ENCODE measurements at places on chromosomes 11 and 22.

DNA sequence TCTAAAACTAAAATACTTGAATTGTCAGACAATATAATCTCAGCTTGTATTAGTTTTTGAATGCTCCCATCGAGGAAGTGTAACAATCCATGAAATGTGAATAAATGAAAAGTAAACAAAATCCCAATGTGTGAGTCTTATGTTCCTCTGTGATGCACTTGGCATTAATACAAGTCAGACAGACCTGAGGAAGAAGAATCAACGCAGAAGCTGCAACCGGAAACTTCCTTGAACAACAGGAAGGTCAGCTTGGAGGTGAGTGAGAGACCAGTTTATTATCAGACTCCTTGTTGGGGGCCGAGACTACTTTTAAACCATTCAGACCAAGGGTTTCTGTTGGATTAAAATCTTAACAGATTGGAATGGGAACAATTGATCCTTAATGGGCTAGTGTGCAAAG is 24.2 kb downstream of the NUP50 start:
- DNase-seq, result no peak

GRCh38 chr11:111937844-111938243 is 701 bp downstream of the DIXDC1 start:
- no peak for DNase-seq

DNA sequence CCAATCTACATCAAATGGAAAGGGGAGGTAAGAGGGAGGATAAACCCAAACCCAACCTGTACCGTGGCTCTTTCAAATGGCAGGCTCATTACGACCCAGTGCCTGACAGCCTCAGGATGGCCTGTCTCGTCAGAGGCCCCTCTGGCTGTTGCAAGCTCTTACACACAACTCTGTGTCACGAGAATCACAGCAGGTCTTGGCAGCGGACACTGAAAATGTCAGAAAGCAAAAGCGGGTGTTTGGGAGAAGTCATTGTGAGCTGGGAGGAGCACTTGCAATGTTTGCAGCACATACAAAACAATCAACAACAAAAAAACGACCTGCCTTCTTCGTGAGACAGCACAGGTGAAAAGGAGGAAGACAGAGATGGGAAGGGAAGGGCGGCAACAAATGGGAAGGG is 248.1 kb downstream of the OPCML start:
- no peak for DNase-seq

- peak; percentile 55 for DNase-seq
Measured at GRCh38 chr11:10930224-10930971, 72.5 kb upstream of the ZBED5 start.

DNA sequence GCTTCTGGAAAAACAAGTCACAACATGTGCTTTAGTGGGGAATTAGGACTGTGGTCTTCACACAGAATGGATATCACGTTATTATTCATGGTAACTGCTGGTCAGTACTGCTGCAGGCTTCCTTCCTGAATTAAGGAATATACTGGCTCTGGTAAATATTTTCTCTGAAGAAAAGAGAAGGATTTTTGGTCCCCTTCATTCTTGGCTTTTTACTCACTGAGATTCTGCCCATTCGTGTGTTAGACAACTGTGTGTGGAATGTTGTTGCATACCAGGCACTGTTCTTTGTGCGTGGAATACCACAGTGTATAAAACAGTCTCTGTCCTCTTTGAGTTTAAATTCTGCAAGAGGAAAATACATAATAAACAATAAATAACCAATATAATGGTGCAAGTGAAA is 80.3 kb downstream of the ALX4 start:
- no peak for DNase-seq

DNA sequence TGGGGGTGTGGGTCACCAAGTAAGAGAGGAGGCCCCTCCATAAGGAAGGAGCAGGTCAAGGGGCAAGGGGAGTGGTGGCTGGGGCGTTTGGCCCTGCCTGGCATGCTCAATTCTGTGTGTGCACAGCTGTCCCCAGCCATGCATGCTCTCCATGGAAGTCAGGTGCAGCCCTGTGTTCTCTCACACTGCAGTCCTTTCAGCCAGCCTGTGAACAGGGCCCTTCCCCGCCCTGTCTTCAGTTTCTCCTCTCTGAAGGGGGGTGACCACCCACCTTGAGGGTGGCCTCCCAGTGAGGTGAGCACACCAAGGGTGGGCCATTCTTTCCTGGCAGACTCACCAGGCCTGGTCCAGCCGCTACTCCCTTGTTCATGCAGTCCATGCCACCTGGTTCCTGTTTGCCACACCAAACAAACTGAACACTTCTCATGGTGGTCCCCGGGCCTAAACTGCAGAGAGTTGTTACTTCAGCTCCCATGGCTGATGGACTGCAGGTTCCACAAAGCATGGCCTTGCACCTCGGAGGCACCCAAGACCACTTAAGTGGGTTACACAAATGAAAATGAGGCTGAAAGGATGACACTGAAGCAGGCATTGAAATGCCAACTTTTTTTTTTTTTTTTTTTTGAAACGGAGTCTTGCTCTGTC is 1.7 kb upstream of the CHCHD10 start:
- DNase-seq, result no peak

- DNase-seq, result no peak
Measured at GRCh38 chr11:17152306-17152705, 55.5 kb downstream of the PIK3C2A start.

DNA sequence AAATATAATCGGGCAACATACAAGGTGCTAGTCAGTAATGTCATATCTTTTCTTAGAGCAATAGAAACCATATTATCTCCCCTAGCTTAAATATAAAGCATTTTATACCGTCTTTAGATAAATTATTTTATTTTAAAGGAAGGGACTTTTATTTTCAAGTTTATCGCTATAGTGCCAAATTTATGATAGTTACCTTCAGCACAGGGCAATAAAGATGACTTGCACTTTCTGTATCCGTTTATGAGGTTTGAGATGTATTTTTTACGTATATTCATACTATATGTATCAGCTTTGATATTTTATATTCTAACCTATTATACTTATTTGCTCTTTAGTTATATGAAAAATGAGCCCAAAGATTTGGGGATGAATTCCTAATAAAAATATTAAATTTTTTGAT is 61.6 kb upstream of the CARD18 start:
- no peak for DNase-seq

GRCh38 chr22:46162285-46162684 is 12.0 kb downstream of the PPARA start:
- DNase-seq, result no peak

DNA sequence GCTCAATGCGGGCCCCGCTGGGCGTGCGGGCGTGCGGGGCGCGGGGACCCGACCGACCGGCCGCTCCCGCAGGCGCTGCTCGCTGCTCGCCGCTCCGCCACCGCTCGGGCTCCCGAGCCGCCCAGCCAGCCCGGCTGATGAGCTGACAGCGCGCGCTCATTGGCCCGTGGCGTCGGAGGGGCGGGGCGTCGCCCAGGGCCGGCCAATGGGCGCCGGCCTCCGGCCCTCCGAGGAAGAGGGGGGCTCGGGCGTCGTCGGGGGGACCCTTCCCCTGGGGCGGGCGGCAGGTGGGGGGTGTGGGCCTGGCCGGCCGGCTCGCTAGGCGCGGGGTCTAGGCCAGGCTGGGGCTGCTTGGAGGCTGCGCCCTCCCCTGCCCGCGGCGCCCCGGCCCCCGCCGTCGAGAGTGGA is at the start of gene SCUBE1:
TSS of gene SCUBE1 (minus strand) at position 111 of the 408 bp plus-strand sequence. CDS start 111 bp downstream, outside the sequence.
- peak; percentile 78 for DNase-seq

GRCh38 chr11:130890039-130890745 is 26.1 kb downstream of the SNX19 start:
- no peak for DNase-seq

GRCh38 chr22:21932347-21932746 is 20.3 kb downstream of the PPM1F start:
- DNase-seq, result no peak

DNA sequence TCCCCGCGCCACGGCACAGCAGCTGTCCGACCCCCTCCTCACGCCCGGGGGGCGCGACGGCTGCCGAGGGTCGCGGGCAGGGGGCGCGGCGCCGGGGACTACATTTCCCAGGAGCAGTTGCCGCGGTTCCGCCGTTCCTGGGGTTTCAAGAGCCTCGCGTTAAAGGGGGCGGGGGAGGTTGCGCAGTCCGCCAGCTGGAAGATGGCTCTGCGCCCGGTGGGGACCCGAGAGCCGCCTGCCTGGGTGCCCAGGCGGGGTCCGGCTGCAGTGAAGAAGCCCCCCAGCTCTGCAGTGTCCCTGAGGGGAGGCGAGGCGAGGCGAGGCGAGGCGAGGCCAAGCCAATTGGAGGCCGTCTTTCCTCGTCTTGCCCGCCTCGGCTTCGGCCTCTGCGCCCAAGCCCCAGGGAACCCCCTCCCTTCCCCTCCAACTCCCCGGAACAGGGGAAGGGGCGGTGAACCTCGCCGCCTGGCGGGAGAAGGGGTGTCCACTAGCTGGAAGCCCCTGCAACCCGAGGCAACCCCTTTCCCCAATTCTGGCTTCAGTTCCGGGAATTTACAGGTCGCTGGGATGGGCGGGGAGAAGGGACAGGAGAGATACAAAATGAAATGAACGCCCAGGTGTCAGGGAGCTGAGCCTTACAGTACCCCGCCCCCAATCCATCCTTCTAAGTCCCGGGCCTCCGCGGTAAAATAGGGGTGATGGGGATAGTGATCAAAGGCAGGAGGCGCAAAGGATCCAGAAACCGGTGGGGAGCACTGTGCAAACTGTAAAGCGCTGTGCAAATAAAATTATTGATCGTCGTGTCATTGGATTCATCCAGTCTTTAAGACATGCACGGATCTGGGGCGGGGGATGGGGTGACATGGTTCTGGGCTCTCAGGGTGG is 5.2 kb upstream of the GCAT start:
- DNase-seq, result peak; percentile 80

- no peak for DNase-seq
Measured at GRCh38 chr11:20407344-20407743, 19.8 kb downstream of the PRMT3 start.

DNA sequence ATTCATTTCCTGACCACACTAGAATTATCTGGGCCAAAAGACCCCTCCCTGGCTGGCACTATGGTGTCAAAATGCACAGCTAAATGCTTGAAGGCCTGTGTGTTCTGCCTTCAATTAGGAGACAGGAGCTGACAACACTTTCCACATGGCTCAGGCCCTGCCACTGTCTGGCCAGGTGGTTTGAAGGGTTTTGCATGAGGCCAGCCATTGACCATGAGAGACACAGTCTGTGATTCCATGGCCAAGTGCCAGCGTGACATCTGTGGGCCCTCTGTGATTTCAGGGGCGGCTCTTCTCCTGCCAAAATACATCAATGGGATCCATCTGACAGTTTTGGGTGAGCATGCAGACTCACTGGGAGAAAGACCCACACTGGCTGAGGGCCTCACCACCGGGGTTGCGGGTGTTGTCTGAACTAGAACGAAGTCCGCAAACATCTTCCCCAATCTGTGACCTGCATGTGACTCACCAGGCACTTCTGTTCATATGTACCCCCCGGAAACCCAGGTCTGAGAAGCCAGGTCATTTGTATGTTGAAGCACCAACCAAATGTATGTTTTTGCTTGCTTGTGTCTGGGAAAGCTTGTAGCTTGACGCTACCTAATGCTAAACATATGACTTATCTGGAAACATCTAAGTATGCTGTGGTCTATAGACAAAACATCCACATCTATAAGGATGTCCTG is 20.7 kb upstream of the NAV2 start:
- no peak for DNase-seq

GRCh38 chr11:100232006-100232405 is 455.1 kb upstream of the ARHGAP42 start:
- DNase-seq, result no peak

GRCh38 chr22:20438678-20439492 is 1.3 kb upstream of the SCARF2 start:
- DNase-seq, result peak; percentile 50

DNA sequence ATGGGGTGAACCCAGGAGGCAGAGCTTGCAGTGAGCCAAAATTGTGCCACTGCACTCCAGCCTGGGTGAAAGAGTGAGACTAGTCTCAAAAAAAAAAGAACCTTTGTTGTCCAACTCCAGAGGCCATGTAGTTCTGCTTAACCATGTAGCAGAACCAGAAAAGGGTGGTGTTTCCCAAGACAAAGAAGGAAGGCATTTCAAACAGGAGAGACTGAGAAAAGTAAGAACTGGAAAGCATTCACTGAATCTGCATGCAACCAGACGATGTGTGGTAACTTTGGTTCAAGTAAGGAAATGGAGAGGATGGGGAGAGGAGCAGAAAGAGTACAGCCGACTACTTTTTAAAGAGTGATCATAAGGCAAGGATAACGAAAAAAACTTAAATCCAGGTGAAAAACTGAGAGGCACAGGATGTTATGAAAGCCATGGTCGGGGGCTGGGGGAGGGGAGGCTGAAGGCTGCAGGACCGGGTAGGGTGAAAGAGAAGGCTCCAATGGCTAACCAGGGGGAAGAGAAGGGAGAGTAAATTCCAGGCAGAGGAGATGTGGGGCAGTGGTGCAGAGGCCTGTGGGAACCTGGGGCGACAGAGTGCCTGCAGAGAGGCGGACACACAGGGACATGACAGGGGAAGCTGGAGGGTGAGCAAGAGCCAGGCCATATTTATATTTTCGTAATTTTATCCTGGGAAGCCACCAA is 48.8 kb downstream of the MAPK1 start:
- DNase-seq, result no peak

DNA sequence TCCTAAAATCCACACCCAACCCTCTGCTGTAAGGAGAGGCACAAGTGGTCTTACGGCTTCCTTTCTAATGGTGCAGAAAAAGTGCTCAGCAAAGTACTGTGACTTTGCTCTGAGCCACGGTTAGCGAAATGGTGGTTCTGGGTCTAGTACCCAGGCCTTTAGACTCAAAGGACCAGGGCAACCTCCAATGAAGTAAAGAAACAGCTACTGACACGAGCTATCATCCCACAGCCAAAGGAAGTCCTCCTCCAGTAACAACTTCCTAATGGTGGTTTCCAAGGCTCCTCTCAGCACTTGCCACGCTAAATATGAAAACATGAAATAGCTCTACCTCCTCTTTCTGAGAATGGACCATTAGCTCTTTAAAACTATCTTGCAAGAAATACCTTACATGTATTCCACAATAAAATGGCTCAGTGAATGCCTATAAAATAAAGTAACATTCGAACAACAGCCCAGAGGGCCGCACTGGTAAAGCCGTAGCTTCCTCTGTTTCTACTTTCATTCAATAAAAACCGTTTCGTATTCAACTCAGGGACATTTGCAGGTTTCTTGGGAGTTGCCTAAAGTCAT is 122.4 kb downstream of the ETS1 start:
- no peak for DNase-seq

- DNase-seq, result no peak
Measured at GRCh38 chr11:808427-809286, 1.1 kb upstream of the RPLP2 start.

- DNase-seq, result no peak
Measured at GRCh38 chr22:49228431-49229037, 599.1 kb downstream of the BRD1 start.

DNA sequence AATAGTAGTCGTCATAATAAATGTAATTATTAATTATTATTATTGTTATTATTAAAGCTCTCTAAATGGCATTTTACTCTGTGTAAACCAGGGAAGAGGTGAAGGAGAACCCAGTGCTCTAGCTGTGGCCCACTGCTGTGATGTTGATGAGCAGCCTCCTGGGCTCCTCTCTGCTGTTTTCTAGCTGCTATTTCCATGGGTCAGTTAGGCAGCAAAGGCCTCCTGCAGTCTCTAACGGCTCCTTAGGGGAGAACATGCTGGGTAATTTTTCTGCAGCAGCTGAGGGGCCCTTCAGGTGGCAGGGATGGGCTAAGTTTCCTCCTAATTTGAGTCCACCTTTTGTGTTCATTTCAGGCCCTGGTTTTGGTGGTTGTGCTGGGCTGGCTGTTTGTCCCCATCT is 24.6 kb downstream of the SLC5A1 start:
- DNase-seq, result no peak

Data from femur (tissue), 1 donor.